MCF 10A (cell line): ENCODE measurements at places on chromosomes 3 and 15.

DNA sequence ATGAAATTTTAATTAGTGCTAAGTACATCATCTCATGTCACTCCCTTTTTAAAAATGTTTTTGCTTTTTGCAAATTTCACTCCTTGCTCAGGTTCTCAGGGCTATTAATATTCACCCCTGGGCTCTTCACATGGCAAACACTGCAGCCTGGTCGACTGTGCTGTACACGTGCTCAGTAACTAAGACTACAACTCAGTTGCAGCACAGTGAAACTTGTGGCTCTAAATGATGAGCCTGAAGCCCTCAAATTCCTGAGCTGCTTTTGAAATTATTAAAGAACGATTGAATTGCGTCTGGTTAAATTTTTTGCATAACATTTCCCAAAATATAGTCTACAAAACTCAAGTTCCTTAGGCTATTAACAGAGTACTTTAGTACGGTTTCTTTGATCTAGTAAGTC is 159.3 kb upstream of the C2CD4B start:
- no peak for DNase-seq

DNA sequence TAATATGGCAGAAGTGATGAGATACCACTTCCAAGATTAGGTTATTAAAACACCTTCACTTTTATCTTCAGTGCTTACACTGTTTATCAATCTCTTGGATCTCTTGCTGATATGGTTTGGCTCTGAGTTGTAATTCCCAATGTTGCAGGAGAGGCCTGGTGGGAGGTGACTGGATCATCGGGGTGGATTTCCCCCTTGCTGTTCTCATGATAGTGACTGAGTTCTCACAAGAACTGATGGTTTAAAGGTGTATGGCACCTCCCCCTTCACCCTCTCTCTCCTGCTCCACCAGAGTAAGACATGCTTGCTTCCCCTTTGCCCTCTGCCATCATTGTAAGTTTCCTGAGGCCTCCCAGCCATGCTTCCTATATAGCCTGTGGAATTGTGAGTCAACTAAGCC is 11.8 kb downstream of the GOLIM4 start:
- no peak for DNase-seq

DNA sequence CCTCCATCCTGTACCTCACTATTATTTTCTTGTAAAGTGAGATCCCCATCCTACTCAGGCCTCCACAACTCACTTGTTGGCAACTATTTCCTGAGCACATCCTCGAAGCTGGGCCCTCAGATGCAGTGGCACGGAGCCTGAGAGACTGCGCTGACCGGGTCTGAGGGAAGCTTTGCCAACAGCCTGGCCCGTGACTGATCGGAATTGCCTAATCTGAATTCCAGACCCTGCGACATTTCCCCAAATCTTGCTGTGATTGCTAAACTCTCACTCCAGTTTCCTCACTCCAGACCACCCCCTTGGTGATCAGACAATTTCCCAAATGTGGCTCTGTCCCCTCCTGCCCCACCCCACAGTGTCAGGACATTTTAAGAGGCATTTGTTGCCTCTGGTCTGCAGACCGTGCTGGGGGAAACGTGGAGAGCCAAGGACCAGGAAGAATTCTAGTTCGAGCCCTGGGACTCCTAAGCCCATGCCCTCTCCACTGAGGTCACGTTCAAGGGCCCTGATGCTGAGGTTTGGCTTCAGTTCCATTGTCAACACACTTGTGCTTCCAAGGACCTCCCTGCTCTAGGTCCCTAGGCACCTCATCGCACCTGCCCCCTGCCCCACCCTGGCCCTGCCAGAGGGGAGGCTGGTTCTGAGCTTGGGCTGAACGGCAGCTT is 22.8 kb downstream of the KLHL25 start:
- peak; percentile 39 for DNase-seq

DNA sequence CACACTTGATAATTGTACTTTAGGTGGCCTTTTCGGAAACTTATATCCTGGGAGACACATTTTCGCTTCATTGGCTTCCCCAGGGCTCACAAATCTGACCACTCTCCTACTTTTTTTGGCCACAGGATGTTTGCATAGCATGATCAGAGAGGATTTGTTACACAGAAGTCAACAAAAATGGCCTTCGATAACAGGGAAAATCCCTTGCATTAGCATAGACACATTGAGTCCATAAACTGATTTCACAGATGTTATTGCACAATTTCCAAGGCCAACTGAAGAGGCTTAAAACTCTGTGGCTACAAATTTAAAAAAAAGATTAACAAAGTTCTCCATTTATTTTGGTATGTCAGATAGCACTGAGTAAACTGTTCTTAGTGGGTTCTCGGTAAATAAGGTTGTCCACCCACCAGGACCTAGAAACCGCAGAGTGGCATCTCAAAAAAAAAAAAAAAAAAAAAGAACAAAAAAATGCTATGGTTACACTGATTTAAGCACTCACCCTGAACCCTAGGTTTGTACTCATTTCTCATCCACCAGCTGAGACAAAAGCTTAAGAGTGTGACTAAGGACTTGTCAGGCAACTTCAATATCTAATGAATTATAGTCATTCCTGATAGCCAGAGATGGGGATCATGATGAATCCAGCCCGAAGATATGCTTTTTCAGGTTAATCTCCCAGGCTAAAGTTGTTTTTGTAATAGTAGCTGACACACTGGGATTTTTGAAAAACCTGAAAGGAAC is 188.9 kb upstream of the SYNPR start:
- no peak for DNase-seq

DNA sequence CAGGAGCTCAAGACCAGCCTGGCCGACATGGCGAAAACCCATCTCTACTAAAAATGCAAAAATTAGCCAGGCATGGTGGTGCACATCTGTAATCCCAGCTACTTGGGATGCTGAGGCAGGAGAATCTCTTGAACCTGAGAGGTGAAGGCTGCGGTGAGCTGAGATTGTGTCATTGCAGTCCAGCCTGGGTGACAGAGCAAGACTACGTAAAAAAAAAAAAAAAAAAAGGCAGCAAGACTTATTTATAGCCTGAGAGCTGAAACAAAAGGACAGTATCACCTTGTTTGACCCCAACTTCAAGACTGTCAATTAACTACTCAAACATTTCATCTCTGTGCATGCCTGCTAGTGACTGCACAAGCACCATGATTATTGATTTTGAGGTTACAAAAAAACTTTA is 478.9 kb upstream of the GBE1 start:
- DNase-seq, result no peak

DNA sequence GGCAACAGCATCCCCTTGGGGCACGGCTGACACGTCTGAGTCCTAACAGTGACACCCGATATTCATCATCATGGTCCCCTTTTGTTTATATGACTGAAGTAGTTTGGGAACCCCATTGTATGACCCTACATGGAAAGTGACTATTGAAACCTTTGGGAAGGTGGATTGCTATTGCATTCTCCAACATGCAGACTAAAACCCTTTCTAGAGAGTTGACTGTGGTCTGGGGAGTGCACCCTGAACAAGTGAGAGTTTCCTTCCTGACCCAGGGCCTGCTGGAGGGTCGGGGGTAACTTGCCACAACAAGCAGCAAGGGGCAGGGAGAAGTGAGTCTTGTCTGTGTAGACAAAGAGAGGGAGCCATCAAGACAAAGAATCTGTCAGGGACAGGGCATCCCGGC is 54.4 kb downstream of the ISG20 start:
- no peak for DNase-seq

DNA sequence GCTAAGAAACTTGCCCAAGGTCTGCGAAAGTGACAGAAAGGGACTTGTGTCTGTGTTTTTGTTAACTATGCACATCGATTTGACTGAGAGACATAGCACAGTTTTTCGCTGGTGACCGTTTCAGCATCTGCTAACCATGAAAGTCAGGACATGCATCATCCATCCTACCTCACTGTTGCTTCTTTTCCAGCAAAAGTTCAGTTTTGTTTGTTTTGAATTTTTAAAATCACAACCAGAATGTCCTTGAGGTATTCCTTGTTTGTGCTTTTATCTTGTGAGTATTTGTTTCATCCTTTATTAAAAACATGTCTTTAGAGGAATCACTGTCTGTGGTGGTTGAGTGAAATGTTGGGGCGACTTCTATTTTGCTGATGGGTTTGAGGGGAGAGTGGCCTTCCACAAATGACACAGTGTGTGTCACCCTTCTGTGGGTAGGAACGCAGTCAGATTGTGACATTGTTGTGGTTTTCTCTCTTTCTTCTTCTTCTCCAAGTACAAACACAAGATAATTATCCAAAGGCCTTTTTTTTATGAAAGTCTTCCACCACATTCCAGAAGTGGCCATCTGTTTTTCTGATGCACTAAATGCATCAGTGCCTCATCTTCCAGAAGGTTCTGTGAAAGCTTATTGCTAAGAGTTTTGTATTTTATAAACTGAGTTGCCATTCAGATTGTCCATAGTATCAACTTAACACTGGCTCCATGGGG is 214.4 kb upstream of the NR2E3 start:
- no peak for DNase-seq

GRCh38 chr15:87167055-87167454 is 1087.4 kb downstream of the AGBL1 start:
- no peak for DNase-seq

- DNase-seq, result no peak
These were observed 189.9 kb downstream of the AKAP13 start for GRCh38 chr15:85570336-85570735.

- DNase-seq, result peak; percentile 15
These were observed 19.2 kb upstream of the UBE2Q2 start for GRCh38 chr15:75823860-75824613.

DNA sequence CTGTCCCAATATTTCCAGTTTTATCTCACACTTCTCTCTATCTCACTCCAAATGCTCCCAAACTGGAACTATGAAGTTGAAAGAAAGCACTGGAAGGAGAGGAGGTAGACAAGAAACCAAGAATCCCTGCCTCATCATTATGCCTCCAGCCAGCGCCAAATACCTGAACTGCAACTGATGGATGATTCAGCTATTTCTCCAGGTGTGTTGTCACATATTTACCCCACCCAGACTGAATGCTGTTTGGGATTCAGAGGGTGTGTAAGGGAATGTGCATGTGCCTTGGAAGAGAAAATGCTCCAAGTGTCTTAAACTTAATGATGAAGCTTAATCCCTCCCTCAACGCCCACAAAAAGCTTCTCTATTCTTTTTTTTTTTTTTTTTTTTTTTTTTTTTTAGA is 269.5 kb upstream of the ATP11B start:
- no peak for DNase-seq

- peak; percentile 25 for DNase-seq
These were observed 51.8 kb upstream of the ADPGK start for GRCh38 chr15:72835294-72835890.

GRCh38 chr15:67841513-67841762 is 1.6 kb upstream of the RNU6-1 start:
- DNase-seq, result no peak

DNA sequence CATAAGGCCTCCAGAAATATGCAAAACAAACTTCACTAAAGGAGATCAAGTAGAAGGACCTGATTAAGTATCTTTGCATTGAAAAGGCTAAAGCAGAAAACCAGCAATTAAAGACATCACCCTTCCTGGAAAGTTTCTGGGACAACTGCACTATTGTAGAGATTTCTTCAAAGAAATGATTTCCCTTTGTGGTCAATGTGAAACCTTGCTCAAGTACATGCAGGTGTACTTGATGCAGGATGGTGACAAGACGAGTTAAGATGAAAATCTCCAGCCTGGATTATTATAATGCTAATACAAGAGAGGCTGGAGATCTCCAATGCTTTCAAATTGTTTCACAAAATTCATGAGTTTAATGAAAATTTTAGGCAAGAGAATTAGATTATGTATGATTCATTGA is 208.4 kb downstream of the TIGIT start:
- DNase-seq, result no peak

- no peak for DNase-seq
These were observed 25.7 kb downstream of the RPLP1 start for GRCh38 chr15:69478259-69478781.

DNA sequence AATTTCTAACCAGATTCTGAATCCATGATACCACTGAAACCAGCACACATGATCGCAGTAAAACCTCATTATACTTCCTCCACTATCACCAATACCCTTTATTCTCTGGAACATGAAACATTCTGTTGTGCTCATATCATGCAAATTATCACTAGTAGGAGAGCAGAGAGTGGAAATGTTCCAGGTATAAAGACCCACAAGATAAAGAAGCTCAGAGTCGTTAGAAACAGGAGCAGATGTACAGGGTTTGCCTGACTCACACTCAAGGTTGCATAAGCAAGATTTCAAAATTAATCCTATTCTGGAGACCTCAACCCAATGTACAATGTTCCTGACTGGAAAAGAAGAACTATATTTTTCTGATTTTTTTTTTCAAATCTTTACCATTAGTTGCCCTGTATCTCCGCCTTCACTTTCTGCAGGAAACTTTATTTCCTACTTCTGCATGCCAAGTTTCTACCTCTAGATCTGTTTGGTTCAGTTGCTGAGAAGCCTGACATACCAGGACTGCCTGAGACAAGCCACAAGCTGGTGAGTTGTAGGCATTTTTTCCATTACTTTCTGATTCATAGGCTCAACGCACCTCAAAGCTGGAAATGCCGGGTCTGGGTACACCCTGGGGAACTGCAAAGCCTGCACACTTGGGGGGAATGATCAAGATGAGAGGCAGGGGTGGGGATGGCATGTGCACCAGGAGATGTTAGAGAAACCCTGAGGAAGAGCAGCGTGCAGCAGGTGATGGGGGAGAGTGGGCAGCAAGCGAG is at the start of gene CCR2:
Gene CCR2, plus strand, starts transcription at position 465 of the 764 bp plus-strand sequence. CDS start 3,417 bp downstream, outside the sequence.
- peak; percentile 23 for DNase-seq

- DNase-seq, result no peak
These were observed 17.5 kb upstream of the LOXL1 start for GRCh38 chr15:73908822-73909122.

DNA sequence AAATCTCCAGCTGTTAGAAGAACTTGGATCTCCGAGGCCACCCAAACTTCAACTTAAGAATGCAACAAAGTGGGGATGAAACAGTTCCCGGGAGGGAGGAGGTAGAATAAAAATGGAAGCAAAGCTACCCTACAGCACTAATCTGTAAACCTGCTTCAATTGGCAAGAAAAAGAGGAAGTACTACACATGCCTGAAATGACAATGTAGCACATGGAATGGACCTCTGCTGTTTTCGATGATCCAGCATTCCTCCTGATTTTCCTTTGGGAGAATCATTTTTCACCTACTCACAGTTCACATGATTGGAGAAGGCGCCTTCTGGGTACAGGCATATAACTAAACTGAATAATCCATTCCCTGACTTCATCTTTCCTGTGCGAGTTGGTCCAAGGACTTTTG is 1081.5 kb downstream of the FHIT start:
- no peak for DNase-seq

DNA sequence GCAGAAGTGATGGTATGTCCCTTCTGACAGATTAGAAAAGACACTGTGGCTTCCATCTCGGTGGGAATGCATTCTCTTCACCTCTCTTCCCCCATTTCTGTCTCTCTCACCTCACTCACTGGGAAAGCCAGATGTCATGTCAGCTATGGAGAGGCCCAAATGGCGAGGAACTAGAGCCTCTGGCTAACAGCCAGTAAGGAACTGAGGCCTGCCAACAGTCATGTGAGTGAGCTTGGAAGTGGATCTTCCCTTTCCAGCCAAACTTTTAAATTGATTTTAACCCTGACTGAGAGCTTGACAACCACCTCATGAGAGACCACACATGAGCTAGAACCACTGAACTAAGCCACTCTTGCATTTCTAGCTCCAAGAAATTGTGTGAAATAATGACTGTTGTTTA is 35.2 kb upstream of the CDAN1 start:
- DNase-seq, result no peak
